ENCODE measurements at places on chromosomes 6 and 20.

- no peak for DNase-seq
Measured at GRCh38 chr6:11122380-11122779, 10.9 kb upstream of the ERVFRD-1 start.

- DNase-seq = peak; percentile 27
Measured at GRCh38 chr6:151001387-151002056, 136.0 kb downstream of the MTHFD1L start.

GRCh38 chr20:1587781-1588532 is 30.5 kb upstream of the SIRPD start:
- no peak for DNase-seq

- no peak for DNase-seq
Measured at GRCh38 chr20:1882026-1882425, 13.2 kb upstream of the SIRPA start.

DNA sequence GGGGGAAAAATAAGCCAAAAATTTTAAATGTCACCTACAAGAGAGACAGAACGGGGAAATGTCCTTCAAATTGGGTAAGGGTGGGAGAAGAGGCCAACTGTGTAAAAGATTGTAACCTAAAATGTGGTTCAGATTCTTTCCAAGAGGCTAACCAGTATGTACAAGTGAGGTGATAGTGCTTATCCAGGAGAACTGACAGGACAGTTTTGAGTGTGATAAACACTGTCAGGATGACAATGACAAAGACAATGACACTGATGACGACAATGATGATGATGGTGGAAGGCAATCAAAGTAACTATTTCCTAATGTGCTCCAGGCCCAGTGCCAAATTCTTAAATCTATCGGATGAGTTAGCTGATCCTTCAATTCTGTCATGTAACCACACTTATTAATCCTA is 57.3 kb downstream of the TASP1 start:
- no peak for DNase-seq

DNA sequence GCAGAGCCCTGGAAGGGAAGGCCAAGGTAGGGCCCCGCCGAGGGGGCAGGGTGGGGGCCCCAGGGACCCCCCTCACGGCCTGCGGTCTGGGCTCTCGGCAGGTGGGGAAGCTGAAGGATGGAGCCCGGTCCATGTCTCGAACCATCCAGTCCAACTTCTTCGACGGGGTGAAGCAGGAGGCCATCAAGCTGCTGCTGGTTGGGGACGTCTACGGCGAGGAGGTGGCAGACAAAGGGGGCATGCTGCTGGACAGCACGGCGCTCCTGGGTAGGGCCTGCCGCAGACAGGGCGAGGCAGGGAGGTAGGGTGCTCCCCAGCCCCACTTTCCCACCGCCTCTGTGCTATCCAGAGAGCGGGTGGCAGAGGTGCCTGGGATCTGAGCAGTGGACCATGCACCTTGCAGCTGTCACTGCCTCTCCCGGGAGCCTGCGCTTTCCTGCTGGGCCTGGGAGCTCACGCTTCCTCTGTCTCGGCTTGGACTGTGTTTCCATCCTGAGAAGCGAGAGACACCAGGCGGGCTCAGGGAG is 83.1 kb downstream of the SYNJ2 start:
- DNase-seq = no peak

GRCh38 chr6:152301021-152301764 is 336.0 kb downstream of the SYNE1 start:
- DNase-seq = no peak

- DNase-seq = no peak
Measured at GRCh38 chr6:134840086-134840867, 109.6 kb downstream of the ALDH8A1 start.

DNA sequence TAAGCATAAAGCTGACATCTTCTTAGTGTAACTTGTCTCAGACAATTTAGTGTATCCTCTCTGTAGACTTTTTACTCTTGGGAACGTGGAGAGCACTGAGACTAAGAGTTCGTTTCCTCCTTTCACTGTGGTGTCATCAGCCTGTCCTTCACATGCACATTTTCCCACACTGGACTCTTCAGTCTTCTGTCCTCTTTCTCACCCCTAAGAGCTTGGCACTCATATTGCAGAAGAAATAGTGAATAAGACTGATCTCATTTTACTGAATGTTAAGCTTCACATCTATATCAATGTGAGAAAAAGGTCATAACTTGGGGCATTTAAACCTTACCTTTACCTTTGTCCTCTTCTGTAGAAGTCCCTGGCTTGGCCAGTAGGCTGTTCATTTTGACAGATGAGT is 25.6 kb downstream of the FUCA2 start:
- DNase-seq = no peak

DNA sequence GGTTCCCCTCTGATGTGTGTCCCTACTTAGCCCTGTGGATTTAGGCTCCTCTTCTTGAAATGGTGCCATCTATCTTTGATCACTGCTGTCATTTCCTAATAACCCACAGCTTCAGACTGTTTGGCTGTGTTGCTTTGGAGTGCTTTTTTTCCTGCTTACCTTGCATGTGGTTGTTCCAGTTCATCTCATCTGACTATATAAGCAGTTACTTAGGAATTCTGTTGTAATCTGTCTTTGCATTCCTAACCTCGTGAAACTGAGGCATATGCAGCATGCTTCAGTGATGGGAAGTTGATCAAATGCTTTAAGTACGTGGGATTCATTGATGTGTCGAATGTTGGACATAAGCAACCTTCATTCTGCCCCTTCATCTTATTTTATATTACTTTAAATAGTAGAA is 115.8 kb upstream of the FLRT3 start:
- no peak for DNase-seq

GRCh38 chr20:33668466-33669155 is 1.9 kb downstream of the ACTL10 start:
- no peak for DNase-seq

GRCh38 chr6:139882234-139882633 is 507.8 kb upstream of the CITED2 start:
- peak; percentile 40 for DNase-seq

DNA sequence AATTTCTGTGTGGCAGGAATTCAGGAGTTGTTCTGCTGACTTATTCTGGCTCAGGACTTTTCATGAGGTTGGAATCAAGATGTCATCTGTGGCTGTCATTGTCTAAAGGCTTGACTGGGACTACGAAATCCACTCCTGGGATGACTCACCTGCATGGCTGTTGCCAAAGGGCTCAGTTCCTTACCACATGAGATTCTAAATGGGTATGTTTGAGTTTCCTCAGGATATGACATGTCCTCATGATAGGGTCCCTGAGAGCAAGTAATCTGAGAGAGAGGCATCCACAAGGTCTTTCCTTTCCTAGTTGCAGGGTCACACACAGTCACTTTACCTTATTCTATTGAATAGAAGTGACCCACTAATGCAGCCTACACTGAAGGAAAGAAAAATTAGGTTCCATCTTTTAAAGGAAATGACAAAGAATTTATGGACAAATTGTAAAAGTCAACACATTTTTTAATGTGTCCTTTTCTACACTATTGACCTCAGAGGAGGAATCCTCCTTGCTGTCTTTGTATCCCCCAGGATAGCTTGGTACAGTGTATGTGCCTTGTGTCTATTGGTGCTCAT is 1025.0 kb upstream of the GJE1 start:
- DNase-seq = no peak

GRCh38 chr6:158058171-158058651 is 76.5 kb downstream of the SYNJ2 start:
- DNase-seq = no peak

DNA sequence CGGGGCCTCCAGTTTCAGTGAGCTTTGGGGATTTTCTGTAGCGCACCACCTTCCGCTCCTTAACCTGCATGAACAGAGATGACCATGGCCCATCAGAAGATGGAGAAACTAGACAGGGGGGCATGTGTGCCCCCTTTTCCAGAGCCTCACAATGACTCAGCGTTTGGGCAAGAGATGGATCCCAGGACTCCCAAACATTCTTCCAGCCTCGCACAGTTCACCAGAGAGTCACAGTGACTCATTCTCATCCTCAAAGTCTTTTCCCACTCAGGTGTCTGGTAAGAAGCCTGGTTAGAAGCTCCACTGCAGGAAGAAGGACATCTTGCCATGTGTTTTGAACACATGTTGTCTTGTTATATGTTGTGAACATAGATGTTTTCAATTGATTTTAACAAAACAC is 76.2 kb upstream of the FRMD1 start:
- DNase-seq = no peak

DNA sequence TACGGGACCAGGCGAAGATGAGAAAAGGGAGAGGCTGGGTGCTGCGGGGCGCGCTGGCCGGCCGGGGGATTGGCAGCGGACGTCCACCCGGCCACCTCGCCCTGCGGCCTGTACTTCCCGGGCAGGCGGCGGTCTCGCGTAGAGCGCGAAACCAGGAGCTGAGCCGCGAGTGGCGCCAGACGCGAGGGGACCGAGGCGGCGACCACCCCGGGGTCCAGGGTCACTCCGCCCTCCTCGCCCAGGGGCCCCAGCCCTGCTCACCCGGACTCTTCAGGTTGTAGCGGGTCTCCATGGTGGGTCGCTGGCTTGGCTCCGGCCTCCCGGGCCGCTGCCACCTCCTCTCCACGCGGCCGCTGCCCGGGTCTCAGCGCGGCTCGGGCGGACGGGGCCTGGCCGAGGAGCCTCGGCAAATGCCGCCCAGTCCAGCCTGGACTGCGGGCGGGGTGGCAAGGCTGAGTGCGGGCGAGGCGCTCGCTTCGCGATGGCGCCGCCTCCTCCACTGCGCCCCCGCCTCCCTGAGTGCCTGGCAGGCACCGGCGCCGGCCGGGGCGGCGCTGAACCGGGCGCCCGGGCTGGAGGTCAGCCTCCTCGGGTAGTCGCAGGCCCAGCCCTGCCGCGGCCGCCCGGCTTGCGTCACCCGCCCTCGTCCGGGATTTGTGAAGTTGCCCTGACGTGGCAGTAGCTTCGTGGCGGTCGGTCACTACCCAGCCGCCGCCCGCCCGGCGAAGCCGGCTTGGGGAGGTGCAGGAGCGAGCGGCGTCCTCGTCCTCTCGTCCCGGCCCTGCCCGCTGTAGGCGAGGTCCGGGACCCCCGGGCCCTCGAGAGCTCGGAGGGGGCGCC is at the start of gene UBE2J1:
UBE2J1 (minus strand) TSS at position 445 of the 840 bp plus-strand sequence; CDS start at position 292, 153 bp downstream.
- peak; percentile 85 for DNase-seq

- DNase-seq = no peak
Measured at GRCh38 chr6:37620519-37620918, 77.2 kb downstream of the MDGA1 start.

DNA sequence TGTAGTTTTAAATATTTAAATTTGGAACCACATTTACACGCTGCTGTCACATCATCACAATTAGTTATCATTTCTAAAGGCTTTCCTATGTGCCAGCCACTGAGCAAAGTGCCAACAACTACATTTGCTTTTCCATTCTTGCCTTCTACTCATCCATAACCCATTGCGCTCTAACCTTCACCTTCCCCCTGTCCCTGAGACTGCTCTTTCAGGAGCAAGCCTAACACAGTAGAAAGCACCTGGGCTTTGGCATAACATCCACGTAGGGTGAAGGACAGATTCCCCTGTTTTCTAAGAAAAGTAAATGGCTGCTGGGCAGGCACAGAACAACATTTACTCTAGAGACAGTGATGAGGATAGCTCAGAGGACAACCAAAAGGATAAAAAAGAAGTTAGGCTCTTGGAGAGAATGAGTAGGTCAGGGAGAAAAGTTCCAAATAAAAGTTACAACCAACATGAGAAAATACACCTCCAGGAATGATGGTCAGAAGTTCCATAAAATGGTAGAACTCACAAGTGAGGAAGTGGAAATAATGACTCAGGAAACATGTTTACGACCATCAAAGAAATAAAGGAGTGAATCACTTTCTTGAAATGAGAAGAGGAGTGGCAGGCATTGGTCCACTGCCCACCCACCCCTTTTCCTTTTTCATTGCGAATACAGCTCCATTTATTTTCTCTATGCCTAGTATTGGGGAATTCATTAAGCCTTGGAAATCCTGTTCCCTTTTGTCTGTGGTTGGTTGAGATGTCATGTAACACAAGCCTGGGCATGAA is 77.2 kb downstream of the PFDN4 start:
- no peak for DNase-seq
